Eye (tissue), 1 donor: ENCODE measurements at places on chromosomes 4 and X.
A peak's percentile ranks its signal among the peaks of the same experiment; 100 is the strongest.

- DNase-seq = no peak
Measured at GRCh38 chrX:10054396-10054795, 87.2 kb downstream of the CLDN34 start.

DNA sequence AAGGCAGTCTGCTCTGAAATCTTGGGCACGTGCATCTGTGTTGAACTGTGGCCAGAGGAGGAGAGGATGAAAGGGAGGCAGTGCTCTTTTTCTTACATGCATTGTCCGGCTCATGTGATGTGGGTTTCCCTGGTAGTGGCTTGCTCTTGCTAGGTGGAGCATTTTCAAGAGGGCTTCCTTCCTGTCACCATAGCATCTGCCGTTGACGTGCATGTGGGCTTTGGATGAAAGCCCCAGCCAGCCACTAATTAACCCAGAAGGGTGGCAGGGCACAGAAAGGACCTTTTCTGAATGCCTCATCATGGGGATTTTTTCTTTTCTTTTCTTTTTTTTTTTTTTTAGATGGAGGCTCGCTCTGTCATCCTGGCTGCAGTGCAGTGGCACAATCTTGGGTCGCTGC lies 121.3 kb downstream of the GPR143 start:
- DNase-seq = no peak

DNA sequence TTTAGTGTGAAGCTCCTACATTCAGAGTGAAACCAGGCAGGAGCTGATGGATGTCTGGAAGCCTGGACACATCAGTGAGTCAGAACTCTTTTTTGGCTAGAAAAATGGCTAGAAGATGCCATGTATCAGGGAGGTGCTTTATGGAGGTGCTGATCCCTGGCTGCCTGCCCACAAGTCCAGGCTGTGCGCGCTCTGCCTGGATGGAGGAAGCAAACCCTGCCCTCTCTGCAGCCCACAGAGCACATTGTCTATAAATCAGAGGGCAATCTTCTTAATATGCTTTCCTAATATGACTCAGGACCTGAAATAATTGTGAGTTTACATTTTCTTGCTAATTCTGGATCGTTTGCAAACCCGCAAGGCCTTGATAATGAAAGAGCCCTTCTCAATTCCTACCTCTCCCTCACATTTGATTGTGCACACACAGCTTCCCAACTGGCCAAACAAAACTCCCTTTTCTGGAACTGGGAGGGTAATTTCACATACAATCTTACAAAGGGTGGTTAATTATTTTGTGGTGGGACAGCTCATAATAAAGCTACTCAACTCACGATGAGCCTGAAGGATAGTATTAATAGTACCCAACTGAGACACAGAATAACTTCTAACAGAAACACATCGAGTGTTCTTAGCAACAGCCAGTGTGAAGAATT lies 11.7 kb downstream of the MFAP3L start:
- no peak for DNase-seq

DNA sequence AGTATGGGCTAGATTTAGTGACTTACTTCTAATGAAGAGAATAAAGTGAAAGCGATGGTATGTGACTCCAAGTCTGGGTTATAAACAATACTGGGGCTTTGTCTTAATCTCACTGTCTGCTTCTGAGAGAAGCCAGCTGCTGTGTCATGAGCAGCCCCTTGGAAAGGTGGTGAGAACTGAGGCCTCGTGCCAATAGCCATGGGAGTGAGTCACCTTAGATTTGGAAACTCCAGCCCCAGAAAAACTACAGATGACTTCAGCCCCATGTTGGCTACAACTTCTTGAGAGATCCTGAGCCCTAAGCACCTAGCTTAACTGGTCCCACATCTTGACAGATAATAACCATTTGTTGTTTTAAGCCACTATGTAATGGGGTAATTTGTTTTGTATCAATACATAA lies 77.6 kb downstream of the CWH43 start:
- DNase-seq = no peak

DNA sequence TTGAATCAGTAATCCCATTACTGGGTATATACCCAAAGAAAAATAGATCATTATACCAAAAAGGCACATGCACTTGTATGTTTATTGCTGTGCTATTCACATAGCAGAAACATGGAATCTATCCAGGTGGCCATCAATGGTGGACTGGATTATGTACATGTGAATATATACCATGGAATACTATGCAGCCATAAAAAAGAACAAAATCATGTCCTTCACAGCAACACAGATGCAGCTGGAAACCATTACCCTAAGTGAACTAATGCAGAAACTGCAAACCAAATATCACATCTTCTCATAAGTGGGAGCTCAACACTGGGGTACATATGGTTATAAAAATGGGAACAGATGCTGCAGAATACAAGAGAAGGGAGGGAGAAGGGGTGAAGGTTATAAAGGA lies 110.7 kb downstream of the ABCB7 start:
- no peak for DNase-seq

- no peak for DNase-seq
Measured at GRCh38 chrX:104854188-104854587, 288.2 kb downstream of the IL1RAPL2 start.

DNA sequence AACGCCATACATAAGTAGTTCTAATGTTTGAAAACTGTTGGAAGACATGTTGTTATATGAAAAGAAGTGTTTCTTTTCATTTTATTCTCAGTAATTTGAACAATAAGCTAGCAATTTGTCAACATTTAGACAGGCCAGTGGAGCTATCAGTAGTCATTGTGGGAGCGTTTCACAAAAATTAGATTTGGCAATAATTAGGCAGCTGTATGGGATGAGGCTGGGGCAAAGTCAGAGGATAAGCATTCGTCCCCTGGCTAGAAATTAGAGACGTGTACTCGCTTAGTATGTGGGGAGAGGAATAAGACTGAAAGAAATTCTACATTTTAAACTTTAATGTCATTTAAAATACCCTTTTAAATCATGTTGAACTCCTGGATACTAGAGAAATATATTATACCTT lies 70.6 kb downstream of the TMEM144 start:
- no peak for DNase-seq

DNA sequence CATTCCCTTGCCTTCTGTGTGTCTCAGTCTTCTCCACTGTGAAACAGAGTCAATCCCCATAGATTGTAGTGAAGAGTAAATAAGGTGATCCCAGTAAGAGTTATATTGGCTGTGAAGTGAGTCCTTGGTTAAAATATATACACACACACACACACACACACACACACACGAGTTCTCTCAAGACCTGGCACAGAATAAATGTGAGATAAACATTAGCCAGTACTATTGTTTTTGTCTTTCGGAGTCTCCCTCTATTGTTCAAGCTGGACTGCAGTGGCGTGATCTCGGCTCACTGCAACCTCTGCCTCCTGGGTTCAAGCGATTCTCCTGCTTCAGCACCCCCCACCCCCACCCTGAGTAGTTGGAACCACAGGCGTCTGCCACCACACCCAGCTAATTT lies 44.8 kb upstream of the FAM156A start:
- DNase-seq = no peak

- no peak for DNase-seq
Measured at GRCh38 chr4:14545163-14545562, 457.1 kb upstream of the CPEB2 start.

DNA sequence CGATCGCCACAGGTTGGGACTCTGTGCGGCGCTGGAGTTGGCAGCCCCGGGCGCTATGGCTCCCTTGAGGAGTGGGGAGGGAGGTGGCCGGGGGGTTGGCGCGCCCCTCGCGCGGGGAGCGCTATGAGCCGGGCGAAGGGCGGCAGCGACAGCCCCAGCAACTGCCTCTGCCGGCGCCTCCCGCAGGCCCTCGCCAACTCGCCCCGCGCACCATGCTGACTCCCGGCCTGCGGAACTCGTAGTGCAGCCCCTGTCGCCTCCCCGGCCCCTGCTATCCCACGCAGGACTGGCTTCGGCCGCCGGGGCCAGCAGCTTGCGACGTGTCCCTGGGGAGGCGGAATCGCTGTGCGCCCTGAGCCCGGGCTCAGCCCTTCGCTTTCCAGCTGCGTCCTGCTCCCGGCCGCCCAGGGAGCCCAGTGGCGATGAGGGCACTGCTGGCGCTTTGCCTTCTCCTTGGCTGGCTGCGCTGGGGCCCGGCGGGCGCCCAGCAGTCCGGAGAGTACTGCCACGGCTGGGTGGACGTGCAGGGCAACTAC lies 415 bp downstream of the SHISA3 start:
- no peak for DNase-seq

GRCh38 chrX:112751076-112751475 lies 71.3 kb upstream of the LHFPL1 start:
- no peak for DNase-seq

DNA sequence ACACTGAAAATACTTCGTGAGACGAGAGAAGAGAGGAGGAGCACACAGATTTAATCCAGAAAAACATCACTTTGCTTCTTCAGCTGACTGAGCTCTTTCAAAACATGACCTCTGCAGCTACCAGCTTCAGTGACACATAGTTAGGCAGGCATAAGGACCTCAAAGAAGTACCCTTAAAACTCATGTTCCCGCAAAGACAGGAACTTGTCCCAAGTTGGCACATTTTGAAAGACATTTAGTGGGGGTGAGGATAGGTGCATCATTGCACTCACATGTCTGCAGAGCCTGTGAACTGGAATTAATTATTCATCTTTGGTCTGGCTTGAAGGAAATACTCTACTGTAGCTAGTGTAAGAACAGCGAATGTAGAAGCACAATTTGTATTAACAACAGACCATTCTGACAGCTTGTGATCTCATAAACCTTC lies 221.8 kb downstream of the MGST2 start:
- DNase-seq = peak; percentile 54

- no peak for DNase-seq
Measured at GRCh38 chrX:105645667-105646357, 176.5 kb upstream of the NRK start.

DNA sequence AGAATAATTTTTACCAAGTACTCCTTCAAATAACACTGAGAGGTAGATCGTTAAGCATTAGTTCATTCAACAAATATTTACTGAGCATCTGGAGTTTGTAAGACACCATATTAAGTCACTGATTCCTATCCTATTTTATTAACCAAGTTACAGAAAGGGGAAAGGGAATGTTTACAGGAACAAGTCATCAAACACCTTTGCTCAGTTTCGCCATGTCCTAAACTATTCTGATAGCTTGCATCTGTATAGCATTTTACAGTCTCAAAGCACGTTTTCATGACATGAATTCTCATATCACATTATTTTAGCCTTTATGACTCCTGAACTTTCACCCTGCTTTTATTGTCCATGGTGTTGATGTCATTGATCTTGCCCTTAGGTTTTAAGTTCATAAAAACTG lies 89.2 kb downstream of the AREG start:
- DNase-seq = no peak

DNA sequence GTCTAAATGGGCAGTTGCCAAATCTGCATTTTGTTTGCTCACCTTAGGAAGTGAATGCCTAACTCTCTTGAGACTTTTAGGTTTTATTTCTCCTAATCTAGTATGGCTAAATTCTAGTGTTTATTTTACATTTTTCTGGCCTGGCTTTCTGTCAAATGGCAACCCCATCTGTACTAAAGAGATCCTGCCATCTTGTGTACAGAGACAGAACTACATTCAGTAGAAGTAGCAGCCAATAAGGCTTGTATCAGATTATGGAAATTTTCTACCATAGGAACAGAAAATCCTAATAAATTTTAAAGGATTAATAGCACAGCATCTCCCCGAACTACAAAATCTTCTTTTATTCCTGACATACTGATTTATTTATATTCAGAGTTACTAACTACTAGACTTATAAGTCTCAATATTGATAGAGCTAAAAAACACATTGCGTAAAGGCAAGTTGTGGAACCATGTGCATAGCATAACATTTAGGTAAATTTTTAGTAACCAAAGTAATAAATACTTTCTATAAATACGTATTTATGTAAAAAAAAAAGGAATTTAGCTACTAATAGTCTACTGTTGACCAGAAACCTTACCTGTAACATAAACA lies 45.5 kb downstream of the TMEM144 start:
- DNase-seq = peak; percentile 74

DNA sequence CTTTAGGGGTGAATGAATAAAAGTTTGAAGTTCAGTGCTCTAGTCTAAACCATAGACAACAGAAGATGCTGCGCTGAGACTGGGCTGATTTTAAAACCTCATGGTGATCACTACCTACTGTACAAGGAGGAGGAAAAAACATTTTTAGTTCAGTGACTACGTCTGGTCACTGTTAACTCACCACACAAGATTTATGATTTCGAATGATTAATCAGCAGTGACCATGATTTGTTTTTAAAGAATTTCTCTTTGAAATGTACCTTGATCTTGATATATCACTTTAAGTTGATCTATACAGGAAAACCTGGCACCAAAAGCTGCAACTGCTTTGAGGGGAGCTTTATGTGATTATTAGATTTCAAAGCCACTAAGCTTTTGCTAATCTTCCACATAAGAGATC lies 286.3 kb downstream of the PDGFC start:
- DNase-seq = peak; percentile 10

GRCh38 chr4:100823066-100823992 lies 305.5 kb upstream of the EMCN start:
- no peak for DNase-seq

DNA sequence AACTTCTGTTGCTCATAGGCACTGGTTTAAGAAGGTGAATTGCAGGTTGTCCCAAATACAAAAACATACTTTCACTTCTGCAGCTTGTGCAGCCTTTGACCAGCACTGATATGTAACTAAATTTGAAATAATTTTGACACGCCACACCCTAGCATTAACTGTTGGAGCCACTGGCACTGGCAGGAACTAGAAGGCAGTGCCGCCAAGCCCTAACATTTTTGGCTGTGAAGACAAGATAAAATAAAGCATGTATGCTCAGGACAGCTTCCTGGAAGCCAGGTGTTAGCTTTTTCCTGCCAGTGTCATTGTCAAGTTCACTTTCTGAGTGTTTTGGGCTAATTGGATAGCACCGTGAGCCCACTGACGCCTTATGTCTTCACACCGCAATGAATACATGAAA lies 65.3 kb upstream of the FBXW7 start:
- DNase-seq = no peak

GRCh38 chrX:133523526-133523925 lies 108.2 kb upstream of the GPC4 start:
- DNase-seq = no peak

DNA sequence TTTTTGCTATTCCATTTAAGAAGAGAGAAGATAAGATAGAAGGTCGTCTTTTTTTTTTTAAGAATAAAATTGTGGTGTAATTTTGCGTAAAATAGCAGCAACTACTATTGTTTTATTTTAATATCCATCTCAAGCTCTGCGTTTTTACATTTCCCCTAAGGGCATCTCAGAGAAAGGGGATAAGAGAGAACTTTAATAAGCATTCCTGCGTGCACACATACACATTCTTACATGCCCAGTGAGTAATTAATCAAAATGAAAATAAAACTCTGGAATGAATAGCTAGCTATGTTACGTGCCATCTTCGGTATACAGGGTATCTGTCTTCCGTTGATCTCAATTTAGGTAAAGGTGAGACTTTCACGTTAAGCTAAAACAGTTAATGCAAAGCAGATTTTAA lies 200.3 kb upstream of the TENM3 start:
- no peak for DNase-seq

- peak; percentile 2 for DNase-seq
Measured at GRCh38 chr4:103754844-103755243, 35.1 kb upstream of the TACR3 start.

DNA sequence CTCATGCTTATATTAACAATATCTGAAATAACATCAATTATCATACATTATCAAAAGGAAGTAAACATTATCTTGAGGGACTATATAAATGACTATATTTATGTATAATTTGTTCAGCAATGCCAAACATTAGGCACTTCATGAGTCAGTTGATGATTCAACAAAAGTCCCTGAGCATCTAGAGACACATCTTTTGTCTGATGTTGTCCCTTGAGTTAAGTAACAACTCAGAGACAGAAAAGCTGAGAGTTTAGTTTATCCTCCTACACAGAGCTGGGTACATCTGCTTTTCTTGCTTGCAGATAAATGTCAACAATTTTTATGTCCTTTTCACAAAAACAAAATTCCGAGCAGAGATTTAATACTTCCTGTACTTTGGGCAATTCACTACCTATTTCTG lies 311.1 kb downstream of the INPP4B start:
- DNase-seq = no peak
